ENCODE measurements at places on chromosomes 2 and 18.
A peak's percentile ranks its signal among the peaks of the same experiment; 100 is the strongest.

DNA sequence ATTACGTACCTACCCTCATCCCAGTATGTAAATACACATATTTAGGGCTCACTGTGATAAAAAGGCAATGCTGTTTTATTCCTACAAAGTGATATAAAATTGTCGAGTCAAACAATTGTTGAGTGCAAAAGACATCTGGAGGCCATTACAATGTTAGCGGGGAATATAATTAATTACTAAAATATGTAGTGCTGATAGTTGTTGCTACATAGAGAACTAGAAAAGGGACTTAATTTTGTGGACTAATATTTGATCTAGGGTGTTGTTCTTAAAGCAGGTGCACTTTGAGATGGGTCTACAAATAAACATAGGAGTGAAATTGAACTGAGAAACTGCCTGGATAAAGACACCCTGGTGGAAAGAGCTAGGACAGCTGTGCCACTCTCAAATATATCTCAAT lies 300.1 kb downstream of the NOL4 start:
- DNase-seq, result no peak

DNA sequence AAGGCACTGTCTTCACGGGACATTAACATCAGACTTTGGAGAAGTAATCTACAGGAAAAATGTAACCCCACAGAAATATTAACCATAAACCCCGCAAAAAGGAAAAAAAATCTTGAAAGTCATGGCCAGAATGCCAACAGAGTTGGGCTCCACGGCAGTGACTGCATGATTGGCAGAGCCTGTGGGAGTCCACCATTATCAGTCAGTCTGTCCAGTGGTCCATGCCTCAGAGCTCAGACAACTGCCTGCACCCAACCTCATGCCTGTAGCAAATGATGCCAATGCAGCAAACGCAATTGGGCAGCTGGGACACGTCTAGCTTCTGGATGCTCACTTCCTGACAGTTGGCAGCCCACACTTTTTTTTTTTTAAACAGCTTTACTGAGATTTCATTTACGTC lies 5.1 kb upstream of the PPIG start:
- no peak for DNase-seq

DNA sequence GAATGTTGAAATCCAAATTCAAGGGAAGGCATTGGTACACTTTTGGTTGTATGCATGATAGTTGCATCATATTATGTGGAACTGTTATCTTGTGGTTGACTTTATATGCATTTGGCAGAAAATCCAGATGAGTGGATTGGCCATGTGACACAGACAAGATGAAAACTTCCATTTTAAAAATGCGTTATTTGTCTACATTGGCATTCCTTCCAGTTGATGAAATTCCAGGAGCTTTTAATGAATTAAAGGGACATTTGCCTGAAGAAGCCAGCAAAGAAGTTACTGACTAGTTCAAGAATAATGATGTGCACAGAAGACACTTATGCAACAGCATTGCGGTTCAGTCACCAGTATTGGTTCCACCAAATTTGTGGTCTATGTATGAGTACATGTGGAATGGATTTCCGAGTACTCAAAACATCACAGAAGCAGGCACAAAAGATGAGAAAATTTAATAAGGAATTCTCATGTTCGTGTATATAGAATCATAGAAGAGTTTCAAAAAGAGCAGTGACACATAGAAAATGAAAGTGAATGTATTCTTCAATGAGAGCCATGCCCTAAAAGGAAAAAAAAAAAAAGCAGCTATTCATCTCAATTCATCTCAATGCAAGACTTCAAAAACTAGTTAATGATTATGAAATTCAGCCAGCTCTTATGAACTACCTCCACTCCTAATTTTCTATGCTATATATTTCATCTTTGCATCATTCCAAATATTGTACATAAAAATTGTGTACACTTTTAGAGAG lies 232.1 kb downstream of the RBM43 start:
- peak; percentile 2 for DNase-seq

GRCh38 chr18:13323186-13323585 lies 104.6 kb downstream of the LDLRAD4 start:
- no peak for DNase-seq

DNA sequence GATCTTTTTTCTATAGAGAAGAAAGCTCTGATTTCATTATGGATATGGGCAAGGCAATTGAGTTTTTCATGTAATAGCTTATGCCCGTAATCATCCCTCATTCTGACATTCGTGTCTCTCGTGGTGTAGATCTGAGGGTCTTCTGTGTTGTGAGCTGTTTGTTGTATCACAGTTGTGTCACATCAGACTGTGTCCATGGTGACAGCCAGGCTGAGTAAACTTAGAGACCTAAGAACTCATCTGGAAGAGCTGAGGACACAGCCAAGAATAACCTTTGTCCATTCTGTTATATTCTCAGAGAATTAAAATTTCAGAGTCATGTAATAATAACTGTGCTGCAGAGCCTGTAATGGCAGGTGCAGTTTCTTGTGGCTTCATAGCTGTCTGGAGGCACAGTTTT lies 116.5 kb downstream of the ATP9B start:
- no peak for DNase-seq

DNA sequence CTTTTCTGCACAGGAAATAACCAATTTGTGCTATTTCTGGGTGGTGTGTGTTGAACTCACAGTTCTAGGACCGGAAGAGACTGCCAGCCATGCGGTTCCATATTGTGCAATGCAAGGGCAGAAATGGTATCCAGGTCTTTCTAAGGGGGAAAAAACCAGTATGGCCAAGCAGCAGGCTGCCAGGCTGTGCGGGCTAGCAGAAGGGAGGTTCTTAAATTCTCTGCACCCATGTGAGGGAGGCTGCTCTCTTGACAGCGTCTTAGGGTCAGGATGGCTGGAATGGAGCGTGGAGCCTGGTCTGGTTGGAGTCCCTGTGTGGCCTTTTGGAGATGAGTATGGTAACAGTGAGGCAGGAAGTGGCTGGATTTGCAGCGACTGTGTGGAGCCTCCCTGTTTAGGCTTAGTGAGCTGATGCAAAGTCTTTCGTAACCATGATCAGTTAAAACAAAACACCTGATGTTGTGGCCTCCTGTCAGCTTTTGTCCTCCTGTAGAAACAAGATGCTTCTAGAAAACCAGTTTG lies 52.6 kb downstream of the NCK2 start:
- DNase-seq, result no peak

DNA sequence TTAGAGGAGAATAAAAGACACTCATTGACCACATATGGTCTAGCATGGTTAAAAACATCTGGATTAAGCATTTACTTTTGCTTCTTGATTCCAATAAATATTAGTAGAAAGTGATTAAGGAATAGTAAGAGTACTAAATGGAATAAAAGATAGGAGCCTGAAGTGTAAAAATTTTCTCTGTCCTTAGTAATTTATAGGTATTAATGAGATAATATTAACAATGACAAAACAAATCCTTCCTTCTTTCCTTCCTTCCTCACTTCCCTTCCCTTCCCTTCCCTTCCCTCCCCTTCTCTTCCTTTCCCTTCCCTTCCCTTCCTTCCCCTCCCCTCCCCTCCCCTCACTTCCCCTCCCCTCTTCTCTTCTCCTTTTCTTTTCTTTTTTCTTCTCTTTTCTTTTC lies 797.5 kb upstream of the NRXN1 start:
- DNase-seq, result no peak

- no peak for DNase-seq
Observed at GRCh38 chr2:149261692-149262091, 68.7 kb upstream of the LYPD6 start.

- no peak for DNase-seq
Observed at GRCh38 chr2:7133521-7133920, 216.3 kb downstream of the RNF144A start.

DNA sequence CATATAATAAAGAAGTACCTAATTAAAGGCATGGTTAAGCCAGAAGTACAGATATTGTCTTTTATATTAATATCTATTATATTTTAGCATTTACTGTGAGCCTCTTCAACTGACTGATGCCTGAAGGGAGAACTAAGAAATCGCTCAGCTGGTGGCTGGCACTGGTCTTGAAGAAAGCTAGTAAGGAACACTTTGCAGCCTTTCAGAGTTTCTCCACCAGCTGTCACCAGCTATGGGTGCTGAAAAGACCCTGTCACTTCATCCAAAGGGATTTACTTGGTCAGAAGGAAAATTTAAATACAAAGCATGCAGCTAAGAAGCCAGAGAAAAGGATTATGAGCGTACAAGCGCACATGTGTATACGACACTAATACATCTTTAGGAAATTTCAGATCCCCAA lies 525.9 kb downstream of the TMEM182 start:
- DNase-seq, result no peak

DNA sequence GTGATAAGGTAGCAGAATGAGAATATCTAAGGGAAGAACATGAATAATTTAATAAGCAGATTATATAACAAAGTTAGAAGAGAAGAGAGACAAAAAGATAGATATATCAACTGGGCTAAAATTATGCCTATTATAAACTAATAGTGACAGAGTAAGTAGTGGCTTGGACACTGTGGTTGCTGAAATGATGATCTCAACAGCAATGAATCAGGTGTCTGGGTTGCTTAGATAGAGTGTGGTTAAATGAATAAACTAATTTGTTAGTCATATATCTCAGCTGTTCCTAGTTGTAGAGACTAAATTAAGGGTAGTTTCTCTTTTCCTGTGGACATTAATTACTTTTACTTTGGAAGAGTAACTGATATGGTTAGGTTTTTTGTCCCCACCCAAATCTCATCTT lies 1485.4 kb upstream of the CELF4 start:
- DNase-seq, result no peak

GRCh38 chr2:128590309-128591021 lies 271.8 kb upstream of the HS6ST1 start:
- no peak for DNase-seq

DNA sequence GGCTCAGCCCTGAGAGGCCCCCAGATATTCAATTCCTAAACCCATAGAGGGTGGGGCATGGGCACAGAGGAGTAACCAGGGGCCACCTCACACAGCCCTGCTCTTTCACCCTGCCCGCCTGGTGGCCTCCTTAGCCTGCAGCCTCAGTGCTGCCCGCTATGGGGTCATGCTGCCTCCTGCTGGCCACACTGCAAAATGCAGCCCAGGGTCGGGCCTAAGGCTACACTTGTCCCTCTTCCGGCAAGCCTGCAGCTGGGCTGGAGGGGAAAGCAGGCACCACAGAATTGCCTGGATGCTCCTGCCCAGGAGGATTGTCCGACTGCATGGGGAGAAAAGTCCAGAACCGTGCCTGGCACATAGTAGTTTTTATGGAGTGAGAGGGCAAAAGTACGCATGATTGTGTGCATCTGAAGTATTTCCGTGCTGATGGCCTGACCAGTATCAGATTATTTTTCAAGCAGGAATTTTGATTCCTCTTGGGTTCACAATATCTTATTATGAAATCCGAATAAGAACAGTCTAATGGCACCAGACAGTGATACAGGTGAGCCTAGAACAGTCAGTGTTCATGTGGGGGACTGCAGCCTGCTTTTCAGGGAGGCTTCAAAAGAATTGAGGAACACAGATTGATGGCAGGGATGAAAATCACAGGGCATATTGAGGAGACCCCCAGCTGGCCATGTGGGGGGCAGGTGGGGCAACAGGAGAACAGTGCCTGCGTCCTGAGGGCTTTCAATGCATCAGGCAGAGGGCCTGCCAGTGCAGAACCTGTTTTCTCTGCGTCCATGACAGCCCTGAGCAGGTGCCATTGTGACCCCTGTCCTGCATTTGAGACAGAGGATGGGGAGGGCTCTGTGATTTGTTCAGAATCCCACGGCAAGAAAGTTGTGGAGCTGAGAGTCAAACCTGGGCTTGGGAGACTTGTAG lies 51.2 kb upstream of the ALPP start:
- DNase-seq, result peak; percentile 34

DNA sequence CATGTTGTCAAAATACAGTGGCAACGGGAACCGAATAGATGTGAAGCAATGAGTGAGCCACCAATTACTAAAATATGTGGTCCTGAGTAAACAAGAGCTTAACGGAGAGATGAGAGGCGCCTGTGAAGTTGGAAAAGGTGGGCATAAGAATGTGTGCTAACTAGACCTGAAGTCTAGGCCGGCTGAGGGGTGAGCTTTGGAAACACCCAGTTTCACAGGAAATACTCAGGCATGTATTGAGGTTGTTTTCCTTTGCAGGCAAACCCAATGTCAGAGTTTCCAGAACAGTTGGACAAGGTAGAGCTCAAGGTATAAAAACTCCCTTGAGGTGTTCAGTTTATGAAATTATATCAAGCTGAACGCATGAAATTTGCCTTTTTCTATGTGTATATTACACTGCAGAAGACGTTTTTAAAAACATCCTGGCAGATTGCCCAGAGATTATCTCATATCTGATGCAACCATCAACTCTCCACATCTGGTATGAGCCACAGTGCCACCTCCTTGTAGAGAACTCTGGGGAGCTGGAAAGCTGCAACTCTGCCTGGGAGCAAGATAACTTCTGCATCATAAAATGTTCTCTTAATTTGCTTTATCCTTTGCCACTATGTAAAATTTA lies 3.9 kb upstream of the WDSUB1 start:
- DNase-seq, result no peak

- no peak for DNase-seq
Observed at GRCh38 chr2:226064932-226065570, 665.5 kb downstream of the NYAP2 start.

- DNase-seq, result no peak
Observed at GRCh38 chr18:79465392-79465991, 69.8 kb downstream of the NFATC1 start.

DNA sequence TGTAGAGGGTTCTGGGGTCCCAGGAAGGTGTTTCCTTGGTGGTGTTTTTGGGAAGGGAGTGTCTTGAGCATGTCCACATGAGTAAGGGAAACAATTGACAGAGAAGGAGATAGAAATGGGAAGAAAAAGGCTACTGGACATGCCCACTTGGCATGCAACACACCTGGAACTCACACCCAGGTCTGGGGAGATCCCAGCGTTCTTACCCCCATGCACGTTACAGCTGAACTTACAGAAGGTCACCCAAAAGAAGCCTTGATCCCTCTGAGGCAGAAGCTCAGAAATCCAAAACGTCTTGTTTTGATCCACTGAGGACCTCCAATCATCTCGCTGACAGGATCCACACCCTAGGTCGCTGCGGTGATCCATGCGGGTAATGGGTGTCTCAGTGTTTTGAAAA lies 142.0 kb downstream of the ZNF516 start:
- DNase-seq, result no peak

GRCh38 chr2:133972786-133973185 lies 281.1 kb upstream of the MGAT5 start:
- no peak for DNase-seq

DNA sequence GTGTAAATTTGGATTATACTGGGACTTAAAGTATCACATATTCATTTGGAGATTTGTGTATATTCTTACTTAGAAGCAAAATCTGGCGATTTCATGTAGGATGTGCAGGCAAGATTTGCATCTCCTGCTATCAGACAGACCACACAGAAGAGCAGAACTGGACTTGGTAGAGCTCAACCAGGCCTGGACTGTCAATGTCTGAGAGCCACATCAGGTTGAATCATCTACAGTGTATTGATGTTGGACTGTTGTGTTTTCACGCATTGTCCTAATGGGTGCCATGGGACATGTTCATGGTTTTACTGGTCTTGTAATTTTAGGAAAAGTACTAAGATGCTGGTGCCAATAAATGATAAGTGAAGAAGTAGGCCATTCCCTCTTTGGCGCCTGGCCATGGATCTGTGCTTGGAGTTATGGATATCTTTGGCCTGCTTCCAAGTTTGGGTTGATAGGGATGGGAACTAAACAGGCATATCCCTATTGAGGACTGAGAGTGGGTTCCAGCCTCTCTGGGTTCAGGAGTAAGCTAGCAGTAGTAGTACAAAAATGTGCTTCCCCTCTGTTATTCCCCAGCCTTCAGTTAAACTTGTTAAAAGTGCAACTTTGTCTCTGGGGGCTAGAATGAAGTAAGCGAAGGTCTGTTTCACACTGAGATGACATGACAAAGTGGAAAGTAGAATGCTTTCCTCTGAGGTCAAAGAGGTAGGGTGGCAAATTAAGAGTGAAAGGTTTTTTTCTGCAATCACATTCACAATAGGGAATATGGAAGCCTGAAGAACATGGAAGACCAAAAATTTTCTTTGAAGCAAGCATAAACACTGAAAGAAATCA lies 49.2 kb upstream of the NEMP2 start:
- no peak for DNase-seq
